Endodermal cell (in vitro differentiated cells): ENCODE measurements at places on chromosomes 7 and 10. TPM values are rescaled to one million over a fixed set of nuclear protein-coding genes. Genes with fewer than 3 reads are reported as not detected.

DNA sequence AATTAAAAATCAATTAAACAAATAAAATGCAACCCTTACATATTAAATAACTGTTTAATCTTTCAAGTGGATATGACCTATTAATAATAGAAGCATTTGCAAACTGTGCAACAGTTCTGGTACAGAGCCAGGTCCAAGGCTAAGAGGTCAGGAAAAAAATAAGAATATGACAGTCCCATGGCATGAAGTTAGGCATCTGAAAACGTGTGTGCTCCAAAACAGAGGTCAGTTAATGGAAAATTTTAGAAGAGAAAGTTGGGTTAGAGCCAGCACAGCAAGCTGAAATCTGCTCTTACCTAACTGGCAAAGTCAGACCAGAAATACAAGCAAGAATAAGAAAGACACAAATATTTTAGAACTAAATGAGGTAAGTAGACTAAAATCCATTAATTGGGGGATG is 757.7 kb downstream of the GRM8 start:
- no peak for DNase-seq
- no peak overlapping the region for H3K27ac ChIP-seq
- no peaks in the 10 kb centered on the region for H3K36me3 ChIP-seq
- H3K27me3 ChIP-seq, result no peaks in the 10 kb centered on the region

DNA sequence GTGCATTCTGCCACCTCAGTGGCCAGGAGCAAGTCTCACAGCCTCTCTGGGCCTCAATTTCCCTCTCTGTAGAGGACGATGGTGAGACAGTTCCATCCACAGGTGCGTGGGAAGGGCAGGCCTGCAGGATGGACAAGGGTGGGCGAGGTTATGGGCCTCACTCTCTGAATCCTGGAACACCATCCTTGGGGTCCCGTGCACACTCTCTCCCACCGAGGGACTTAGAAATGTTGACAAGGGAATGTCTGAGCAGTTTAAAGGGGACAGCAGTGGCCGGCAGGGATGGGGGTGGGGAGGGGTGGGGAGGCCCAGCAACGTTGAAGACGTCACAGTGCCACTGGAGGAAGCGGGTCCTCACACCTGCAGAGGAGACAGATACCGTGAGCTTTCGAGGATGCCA is 111.5 kb downstream of the FOXL3 start:
- H3K4me3 ChIP-seq, result no peak overlapping the region
- DNase-seq, result no peak
- H3K36me3 ChIP-seq, result no peaks in the 10 kb centered on the region
- H3K27me3 ChIP-seq, result no peaks in the 10 kb centered on the region
- peaks cover 10% of the 10 kb centered on the region for H3K4me1 ChIP-seq

- H3K4me1 ChIP-seq, result peaks cover 3% of the 10 kb centered on the region
- no peak overlapping the region for H3K27ac ChIP-seq
- H3K27me3 ChIP-seq, result peaks cover 5% of the 10 kb centered on the region
Measured at GRCh38 chr7:134514106-134514505, 13.3 kb upstream of the AKR1B10 start.

GRCh38 chr10:71393841-71394475 is 2.8 kb upstream of the CDH23 start:
- no peak overlapping the region for H3K27ac ChIP-seq
- DNase-seq, result peak; percentile 23
- H3K4me3 ChIP-seq, result no peak overlapping the region
- peaks cover 58% of the 10 kb centered on the region for H3K27me3 ChIP-seq
- no peaks in the 10 kb centered on the region for H3K36me3 ChIP-seq
- peaks cover 7% of the 10 kb centered on the region for H3K4me1 ChIP-seq

- H3K27me3 ChIP-seq, result no peaks in the 10 kb centered on the region
- H3K27ac ChIP-seq, result no peak overlapping the region
- no peak overlapping the region for H3K4me3 ChIP-seq
- peaks cover 47% of the 10 kb centered on the region for H3K36me3 ChIP-seq
- DNase-seq, result no peak
Measured at GRCh38 chr10:73857446-73857845, 16.9 kb downstream of the CAMK2G start.

DNA sequence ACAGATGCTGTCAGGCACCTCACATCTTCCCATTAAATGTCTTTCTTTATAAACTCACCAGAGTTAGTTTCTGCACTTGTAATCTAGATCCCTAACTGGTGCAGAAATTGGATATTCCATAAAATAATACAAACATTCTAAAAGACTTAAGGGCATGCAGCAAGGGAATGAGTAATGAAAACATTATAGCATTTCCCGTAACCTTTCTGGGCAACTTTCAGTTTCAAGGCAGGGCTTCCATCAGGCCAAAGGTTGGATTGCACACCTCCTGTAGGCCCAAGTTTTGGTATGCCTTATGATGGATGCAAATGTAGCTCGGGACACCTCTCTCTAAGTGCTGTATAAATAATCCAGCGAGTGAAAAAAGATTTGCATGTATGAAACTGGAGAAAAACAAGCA is 129.9 kb upstream of the LYZL2 start:
- no peak for DNase-seq
- H3K27me3 ChIP-seq, result no peaks in the 10 kb centered on the region
- H3K36me3 ChIP-seq, result no peaks in the 10 kb centered on the region
- H3K27ac ChIP-seq, result no peak overlapping the region

- DNase-seq, result no peak
- no peak overlapping the region for H3K27ac ChIP-seq
- H3K36me3 ChIP-seq, result no peaks in the 10 kb centered on the region
- H3K4me1 ChIP-seq, result no peaks in the 10 kb centered on the region
- H3K4me3 ChIP-seq, result no peak overlapping the region
Measured at GRCh38 chr7:21300692-21301091, 127.2 kb upstream of the SP4 start.

The CALML5 gene
- total RNA-seq, result not detected in 2 replicates

The PILRA gene
- 0.66 and 2.1 TPM in 2 replicates for total RNA-seq

The PNLIPRP1 gene
- total RNA-seq, result not detected in 2 replicates
